ENCODE measurements at places on chromosomes 11 and 22.

DNA sequence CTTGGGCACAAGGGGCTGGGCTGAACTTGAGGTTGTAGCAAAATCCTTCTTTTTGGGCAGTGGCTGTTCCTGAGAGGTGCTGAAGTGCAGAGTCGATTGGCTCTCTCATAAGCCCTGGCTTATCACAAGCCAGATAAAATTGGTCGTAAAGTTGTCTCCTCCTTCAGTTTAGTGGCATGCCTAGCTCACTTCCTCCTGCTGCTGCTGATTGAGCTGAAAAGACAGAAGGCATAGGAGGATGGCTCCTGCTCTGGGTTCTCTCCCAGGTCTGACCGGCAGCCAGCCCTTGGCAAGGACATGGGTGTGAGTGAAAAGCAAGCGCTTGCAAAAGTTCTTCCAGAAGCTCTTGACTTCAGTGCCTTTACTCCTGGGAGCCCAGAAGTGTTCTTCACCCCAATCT, 83.9 kb downstream of the LDLRAD3 start:
- no peaks in the 10 kb centered on the region for H3K4me1 ChIP-seq
- no peak for DNase-seq
- no peak overlapping the region for H3K27ac ChIP-seq
- peaks cover 5% of the 10 kb centered on the region for H3K27me3 ChIP-seq

GRCh38 chr11:64563966-64564365, 27.1 kb upstream of the SLC22A12 start:
- no peak for DNase-seq
- H3K27me3 ChIP-seq = no peaks in the 10 kb centered on the region
- H3K4me3 ChIP-seq = no peak overlapping the region
- no peak overlapping the region for H3K27ac ChIP-seq
- peaks cover 4% of the 10 kb centered on the region for H3K4me1 ChIP-seq

DNA sequence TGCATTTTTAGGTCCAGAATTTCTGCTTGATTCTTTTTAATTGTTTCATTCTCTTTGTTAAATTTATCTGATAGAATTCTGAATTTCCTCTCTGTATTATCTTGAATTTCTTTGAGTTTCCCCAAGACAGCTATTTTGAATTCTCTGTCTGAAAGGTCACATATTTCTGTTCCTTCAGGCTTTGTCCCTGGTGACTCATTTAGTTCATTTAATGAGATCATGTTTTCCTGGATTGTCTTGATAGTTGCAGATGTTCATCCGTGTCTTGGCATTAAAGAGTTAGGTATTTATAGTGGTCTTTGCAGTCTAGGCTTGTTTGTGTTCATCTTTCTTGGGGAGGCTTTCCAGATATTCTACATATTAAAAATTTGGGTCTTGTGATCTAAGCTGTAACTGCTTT, 694.8 kb upstream of the CCDC179 start:
- no peak overlapping the region for H3K4me3 ChIP-seq
- H3K36me3 ChIP-seq = no peaks in the 10 kb centered on the region
- no peaks in the 10 kb centered on the region for H3K27me3 ChIP-seq

- H3K36me3 ChIP-seq = no peaks in the 10 kb centered on the region
- no peaks in the 10 kb centered on the region for H3K27me3 ChIP-seq
- H3K4me1 ChIP-seq = no peaks in the 10 kb centered on the region
- DNase-seq = no peak
- no peak overlapping the region for H3K27ac ChIP-seq
Measured at GRCh38 chr11:101278286-101278685, 148.7 kb upstream of the PGR start.

GRCh38 chr11:56905936-56906335, 82.8 kb upstream of the OR5AK2 start:
- H3K27ac ChIP-seq = no peak overlapping the region
- no peaks in the 10 kb centered on the region for H3K36me3 ChIP-seq
- H3K27me3 ChIP-seq = no peaks in the 10 kb centered on the region
- no peaks in the 10 kb centered on the region for H3K4me1 ChIP-seq
- H3K4me3 ChIP-seq = no peak overlapping the region
- DNase-seq = no peak

GRCh38 chr11:35099278-35100012, 39.5 kb upstream of the CD44 start:
- no peak for DNase-seq
- peaks cover 6% of the 10 kb centered on the region for H3K4me1 ChIP-seq
- peaks cover 24% of the 10 kb centered on the region for H3K27me3 ChIP-seq
- no peak overlapping the region for H3K27ac ChIP-seq
- no peak overlapping the region for H3K4me3 ChIP-seq
- H3K36me3 ChIP-seq = peaks cover 6% of the 10 kb centered on the region

DNA sequence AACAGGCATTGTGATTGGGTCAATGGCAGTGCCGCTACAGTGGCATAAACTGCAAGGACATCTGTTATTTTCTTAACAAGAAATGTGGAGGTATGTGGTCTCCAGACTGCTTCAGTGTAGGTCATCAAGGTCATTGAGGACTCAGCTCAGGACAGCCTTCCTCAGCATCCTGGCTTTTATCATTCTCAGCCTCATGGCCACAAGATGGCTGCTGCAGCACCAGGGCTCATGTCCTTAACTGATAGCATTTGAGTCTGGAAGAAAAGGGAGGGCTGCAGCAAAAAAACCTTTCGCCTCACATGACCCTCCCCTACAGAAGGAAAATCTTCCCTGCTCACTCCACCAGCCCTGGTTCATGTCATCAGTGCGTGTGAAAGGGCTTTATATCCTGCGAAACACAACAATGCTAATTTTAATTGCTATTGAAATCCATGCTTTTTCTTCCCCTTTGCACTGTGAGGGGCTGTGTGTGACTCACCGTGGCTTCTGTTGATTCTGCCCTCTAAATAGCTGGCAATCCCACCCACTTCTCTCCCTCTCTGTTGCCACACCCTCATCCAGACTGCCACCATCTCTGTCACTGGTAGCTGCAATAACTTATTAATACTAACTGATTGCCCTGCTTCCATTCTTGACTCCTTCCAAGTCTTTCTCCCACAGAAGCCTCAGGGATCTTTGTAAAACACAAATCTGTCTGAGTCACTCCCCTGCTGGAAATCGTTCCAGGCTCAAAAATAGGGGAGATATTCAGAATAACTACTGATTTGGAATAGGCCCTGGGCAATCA, 43.8 kb downstream of the CHRDL2 start:
- no peaks in the 10 kb centered on the region for H3K4me1 ChIP-seq
- no peak for DNase-seq
- no peaks in the 10 kb centered on the region for H3K36me3 ChIP-seq
- H3K27ac ChIP-seq = no peak overlapping the region

DNA sequence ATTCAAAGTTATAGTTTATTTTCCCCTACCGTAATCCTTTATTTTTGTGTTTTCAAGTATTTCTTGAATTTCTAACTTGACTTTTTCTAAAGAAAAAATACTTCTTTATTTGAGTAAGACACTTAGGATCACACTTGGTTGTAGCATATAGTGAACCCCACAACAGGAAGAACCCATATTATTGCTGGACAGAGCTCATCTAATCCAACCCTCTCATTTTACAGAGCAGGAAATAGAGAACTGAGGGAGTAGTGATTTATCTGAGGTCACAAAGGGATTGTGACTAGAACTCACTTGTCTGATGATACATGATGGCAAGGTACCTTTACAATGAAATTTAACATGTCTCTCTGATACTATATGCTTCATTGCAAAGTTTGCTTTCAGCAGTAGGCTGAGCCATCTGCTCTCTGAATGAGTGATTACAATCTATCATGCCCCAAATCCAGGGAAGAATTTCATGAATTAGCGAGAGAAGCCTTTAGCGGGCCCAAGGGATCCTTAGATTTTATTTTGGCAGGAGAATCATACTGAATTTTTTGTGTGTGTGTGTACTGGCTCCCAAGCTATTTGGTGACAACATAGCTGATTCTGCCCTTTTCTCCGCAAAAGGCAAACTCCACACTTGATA, 9.8 kb downstream of the SLC17A6 start:
- H3K4me3 ChIP-seq = no peak overlapping the region
- H3K27ac ChIP-seq = no peak overlapping the region
- H3K4me1 ChIP-seq = no peaks in the 10 kb centered on the region
- no peak for DNase-seq
- H3K27me3 ChIP-seq = peaks cover 24% of the 10 kb centered on the region

- H3K4me3 ChIP-seq = no peak overlapping the region
- H3K27me3 ChIP-seq = peaks cover 29% of the 10 kb centered on the region
- no peak for DNase-seq
- H3K27ac ChIP-seq = no peak overlapping the region
- H3K4me1 ChIP-seq = no peaks in the 10 kb centered on the region
Measured at GRCh38 chr11:114285599-114285998, 10.6 kb upstream of the NNMT start.

- no peaks in the 10 kb centered on the region for H3K4me1 ChIP-seq
- H3K4me3 ChIP-seq = no peak overlapping the region
- H3K27ac ChIP-seq = no peak overlapping the region
- H3K36me3 ChIP-seq = no peaks in the 10 kb centered on the region
Measured at GRCh38 chr22:23384431-23384830, 195.7 kb downstream of the IGLL1 start.

- H3K4me3 ChIP-seq = no peak overlapping the region
- H3K36me3 ChIP-seq = no peaks in the 10 kb centered on the region
- no peak for DNase-seq
- H3K27me3 ChIP-seq = no peaks in the 10 kb centered on the region
- H3K4me1 ChIP-seq = peaks cover 24% of the 10 kb centered on the region
Measured at GRCh38 chr11:35786188-35786587, 123.6 kb downstream of the TRIM44 start.

DNA sequence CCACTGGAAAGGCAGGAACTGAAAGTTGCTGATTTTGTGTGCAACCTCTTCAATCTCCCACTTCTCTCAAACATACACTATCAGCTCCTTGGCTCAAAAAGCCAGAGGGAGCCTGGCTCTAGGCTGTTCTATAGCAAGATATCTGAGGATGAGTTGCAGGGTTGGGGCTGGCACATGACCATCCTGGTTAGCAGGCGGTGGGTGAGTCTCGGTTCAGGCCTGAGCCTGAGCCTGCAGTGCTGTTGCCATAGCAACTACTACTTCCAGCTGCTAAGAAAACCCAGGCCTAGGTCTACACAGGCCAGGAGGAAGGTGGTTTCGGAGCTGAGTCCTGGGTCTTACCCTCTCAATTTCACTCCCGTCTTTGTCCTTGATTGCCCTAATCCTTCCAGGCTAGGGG, 39.0 kb downstream of the CWC15 start:
- no peak overlapping the region for H3K4me3 ChIP-seq
- H3K27me3 ChIP-seq = peaks cover 7% of the 10 kb centered on the region
- H3K36me3 ChIP-seq = no peaks in the 10 kb centered on the region
- no peak for DNase-seq
- no peak overlapping the region for H3K27ac ChIP-seq
- peaks cover 12% of the 10 kb centered on the region for H3K4me1 ChIP-seq

DNA sequence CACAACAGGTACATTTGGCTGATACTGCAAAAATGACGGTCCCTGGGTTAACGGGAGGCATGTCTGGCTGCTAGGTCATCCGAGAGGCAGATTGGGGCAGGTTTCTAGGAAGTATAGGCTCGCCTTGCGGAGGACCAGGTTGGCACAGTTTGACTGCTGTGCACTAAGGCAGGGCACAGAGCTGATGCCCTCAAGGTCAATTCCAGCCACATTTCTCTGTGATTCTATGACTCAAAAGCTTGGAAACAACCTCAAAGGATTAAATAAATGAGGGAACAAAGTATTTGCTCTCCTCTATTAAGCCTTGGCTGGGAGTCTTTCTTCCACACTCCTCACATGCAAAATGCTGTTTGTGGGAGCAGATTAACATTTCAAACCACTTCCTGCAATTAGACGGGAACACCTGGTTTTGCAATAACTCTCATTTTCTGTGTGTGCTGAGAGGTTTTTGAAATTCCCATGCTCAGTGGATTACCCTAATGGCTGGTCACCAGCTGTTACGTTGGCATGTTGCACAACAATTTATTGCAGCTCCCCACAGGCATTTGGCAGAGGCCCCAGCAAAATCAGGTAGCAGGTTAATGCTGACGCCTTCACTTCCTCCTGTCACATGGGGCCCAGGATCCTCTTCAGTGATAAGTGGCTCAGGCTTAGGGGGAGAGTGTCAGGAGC, 61.0 kb upstream of the PLET1 start:
- no peak overlapping the region for H3K4me3 ChIP-seq
- peaks cover 2% of the 10 kb centered on the region for H3K4me1 ChIP-seq
- no peak overlapping the region for H3K27ac ChIP-seq
- DNase-seq = no peak

GRCh38 chr11:108944471-108945178, 279.8 kb downstream of the DDX10 start:
- no peak overlapping the region for H3K27ac ChIP-seq
- DNase-seq = no peak
- H3K27me3 ChIP-seq = no peaks in the 10 kb centered on the region
- peaks cover 14% of the 10 kb centered on the region for H3K36me3 ChIP-seq
- peaks cover 4% of the 10 kb centered on the region for H3K4me1 ChIP-seq

DNA sequence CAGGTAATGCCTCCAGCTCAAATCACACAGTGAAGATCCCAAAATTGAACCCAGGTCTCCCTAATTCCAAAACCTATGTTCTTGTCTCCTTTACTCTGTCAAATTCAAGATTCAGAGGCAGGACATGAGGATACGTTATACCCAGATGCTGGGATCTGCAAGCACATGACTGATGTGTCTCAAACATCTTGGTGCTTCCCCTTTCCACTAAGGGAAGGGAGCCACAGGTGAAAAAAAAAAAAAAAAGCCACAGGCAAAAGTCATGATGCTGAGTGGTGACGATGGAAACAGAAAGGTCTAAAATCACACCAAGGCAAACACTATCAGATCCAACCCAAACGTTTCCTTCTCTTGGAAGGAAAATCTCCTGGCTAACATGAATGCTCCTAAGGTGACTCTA, 24.0 kb downstream of the ABTB2 start:
- DNase-seq = no peak
- no peak overlapping the region for H3K4me3 ChIP-seq
- no peak overlapping the region for H3K27ac ChIP-seq

- H3K27me3 ChIP-seq = peaks cover 2% of the 10 kb centered on the region
- DNase-seq = no peak
- H3K4me3 ChIP-seq = no peak overlapping the region
- no peaks in the 10 kb centered on the region for H3K36me3 ChIP-seq
- no peaks in the 10 kb centered on the region for H3K4me1 ChIP-seq
- H3K27ac ChIP-seq = no peak overlapping the region
Measured at GRCh38 chr11:114019046-114019445, 40.5 kb upstream of the ZBTB16 start.

GRCh38 chr11:119110439-119110838, 3.3 kb downstream of the C2CD2L start:
- no peaks in the 10 kb centered on the region for H3K27me3 ChIP-seq
- H3K4me3 ChIP-seq = no peak overlapping the region
- H3K36me3 ChIP-seq = peaks cover 48% of the 10 kb centered on the region
- peak overlapping the region; percentile 14 for H3K27ac ChIP-seq
- no peak for DNase-seq
- peaks cover 39% of the 10 kb centered on the region for H3K4me1 ChIP-seq

GRCh38 chr11:17747131-17747955, 12.8 kb downstream of the KCNC1 start:
- no peak overlapping the region for H3K4me3 ChIP-seq
- no peaks in the 10 kb centered on the region for H3K4me1 ChIP-seq
- no peaks in the 10 kb centered on the region for H3K36me3 ChIP-seq
- no peak overlapping the region for H3K27ac ChIP-seq
- no peak for DNase-seq

DNA sequence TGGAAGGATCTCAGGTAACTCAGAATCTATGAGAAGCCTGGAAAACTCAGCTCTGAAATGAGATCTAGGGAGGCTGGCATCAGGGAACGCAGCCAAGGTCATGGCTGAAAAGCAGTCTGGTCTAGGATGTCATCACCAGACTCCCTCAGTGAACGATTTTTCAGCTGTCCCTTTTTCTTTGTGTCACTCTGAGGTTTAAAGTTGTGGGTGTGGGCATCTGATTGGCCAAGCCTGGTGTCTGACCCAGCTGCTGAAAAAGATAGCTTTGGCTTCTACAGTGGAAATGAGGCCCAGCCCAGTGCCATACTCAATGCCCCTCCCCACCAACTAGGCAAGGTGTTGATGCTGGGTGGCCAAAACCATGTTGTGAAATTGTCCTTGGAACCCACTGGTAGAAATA, 14.5 kb downstream of the RPS3 start:
- no peaks in the 10 kb centered on the region for H3K4me1 ChIP-seq
- no peaks in the 10 kb centered on the region for H3K27me3 ChIP-seq
- peaks cover 24% of the 10 kb centered on the region for H3K36me3 ChIP-seq
- no peak overlapping the region for H3K4me3 ChIP-seq

Measured in activated T-helper 2 cell treated with anti-CD3 and anti-CD28 coated beads, Interferon-gamma antibody, Interleukin-2, Interleukin-4, amounts not matched to agents 10 μg/mL and 5 μg/mL and 100 μg/mL, durations not matched to agents 14 hours and 24 hours and 36 hours (primary cell).